Stimulated activated CD8-positive, alpha-beta memory T cell treated with anti-CD3 and anti-CD28 coated beads, Interleukin-7, amount 100 ng/mL, for 1 hour (primary cell): ENCODE measurements at places on chromosomes 7 and 10.
A peak's percentile ranks its signal among the peaks of the same experiment; 100 is the strongest.

GRCh38 chr7:157622000-157622399, 285.2 kb downstream of the DNAJB6 start:
- no peak for DNase-seq

GRCh38 chr7:12970626-12971025, 283.2 kb downstream of the ARL4A start:
- DNase-seq, result no peak

- no peak for DNase-seq
These were observed 169.0 kb downstream of the MAD1L1 start for GRCh38 chr7:2063563-2064260.

GRCh38 chr10:11035301-11035991, 17.8 kb downstream of the CELF2 start:
- DNase-seq, result no peak

DNA sequence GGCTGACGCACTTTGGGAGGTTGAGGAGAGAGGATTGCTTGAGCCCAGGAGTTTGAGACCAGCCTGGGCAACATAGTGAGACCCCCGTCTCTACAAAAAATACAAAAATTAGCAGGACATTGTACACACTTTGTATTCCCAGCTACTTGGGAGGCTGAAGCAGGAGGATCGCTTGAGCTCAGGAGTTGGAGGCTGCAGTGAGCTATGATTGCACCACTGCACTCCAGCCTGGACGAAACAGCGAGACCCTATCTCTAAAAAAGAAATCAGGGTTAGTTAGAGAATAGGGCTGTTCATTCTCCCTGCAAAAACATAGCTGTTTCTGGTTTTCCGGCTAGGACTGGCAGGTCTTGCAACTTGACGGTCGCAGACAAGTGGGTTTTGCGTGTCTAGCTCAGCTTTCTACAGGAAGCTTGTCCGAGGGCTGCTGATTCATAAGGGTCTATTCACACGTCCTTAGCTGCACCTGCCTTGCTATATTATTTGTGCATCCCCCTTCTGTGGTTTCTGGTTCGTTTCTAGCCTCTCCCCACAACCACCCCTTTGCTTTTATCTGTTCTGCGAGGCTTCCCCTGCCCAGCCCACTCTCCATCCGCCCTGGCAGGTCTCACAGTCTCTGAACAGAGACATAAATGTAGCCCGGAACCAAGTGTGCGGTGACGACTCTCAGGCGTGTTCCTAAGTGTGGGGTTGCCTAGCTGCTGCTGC, 10.7 kb downstream of the AMZ1 start:
- DNase-seq, result peak; percentile 44

DNA sequence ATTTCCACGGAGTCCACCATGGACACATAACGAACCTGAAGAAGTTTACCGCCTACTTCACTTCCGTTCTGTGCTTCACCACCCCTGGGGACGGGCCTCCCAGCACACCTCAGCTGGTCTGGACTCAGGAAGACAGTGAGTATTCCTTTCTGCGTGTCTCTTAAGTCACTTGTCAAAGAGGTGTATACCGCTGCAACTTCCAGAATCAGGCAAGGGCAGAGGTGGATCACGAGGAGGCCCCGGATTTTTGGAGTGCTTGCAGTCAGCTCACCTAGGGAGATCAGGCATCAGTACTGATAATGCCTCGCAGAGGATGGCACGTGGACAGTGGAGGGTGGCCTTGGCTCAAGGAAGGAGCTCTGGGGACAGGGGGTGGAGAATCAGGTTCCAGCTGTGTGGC, 630.4 kb upstream of the FOXK1 start:
- no peak for DNase-seq

DNA sequence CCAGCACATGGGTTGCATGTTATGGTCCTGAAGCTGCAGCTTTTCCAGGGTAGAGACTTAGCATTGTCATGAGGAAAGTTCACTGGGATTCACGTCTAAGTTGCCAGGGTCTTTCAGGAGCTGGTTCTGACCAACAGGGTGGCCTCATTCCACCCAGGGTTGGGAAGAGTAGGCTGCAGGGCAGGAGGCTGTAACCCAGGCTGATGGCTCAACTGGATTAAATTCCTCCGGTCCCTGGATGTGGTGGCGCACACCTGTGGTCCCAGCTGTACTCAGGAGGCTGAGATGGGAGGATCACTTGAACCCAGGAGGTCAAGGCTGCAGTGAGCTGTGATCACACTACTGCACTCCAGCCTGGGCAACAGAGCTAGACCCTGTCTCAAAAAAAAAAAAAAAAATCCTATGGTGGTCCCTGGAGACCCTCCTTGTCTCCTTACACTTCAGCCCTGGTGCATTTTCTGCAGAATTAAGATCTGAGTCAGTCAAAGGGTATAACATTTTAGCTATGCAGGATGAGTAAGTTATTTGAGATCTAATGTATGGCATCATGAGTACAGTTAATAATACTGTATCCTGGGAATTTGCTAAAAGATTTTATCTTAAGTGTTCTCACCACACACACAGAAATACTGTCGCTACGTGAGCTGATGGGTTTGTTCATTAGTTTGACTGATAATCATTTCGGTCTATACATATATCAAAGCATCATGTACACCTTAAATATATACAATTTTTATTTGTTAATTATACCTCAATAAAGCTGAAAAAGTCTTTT, 44.0 kb downstream of the ASB13 start:
- no peak for DNase-seq

DNA sequence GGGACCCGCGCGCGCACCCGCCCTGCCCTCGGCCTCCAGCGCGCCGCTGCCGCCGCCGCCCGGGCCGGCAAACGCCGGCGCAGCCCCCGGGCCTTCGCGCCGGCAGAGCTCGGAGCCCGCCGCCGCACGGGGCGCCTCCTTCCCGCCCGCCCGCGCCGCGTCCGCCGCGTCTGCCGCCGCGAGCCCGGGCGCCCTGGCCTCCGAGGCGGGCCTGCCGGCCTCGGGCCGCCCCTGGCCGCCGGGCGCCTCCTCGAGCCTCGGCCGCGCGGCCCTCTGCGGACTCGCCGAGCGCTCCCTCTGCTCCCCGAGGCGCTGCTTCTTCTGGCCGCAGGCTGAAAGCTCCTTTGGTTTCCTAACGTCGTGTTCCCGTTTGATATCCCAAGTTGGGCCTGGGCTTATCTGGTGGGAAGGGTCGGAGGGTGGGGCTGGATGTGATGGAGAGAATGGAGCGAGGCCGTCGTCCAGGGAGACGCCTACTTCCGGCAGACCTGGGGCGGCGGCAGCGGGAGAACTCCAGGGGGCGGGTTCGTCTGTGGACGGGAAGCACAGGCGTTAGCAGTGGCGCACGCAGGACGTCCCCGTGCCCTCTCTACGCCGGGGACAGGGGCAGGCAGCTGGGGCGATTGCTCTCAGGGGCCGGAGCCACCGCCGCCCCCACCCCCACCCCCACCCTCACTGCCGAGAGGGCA, 221.0 kb downstream of the PHTF2 start:
- peak; percentile 14 for DNase-seq

- DNase-seq, result no peak
These were observed 1134.0 kb downstream of the XPNPEP1 start for GRCh38 chr10:108789336-108789735.

DNA sequence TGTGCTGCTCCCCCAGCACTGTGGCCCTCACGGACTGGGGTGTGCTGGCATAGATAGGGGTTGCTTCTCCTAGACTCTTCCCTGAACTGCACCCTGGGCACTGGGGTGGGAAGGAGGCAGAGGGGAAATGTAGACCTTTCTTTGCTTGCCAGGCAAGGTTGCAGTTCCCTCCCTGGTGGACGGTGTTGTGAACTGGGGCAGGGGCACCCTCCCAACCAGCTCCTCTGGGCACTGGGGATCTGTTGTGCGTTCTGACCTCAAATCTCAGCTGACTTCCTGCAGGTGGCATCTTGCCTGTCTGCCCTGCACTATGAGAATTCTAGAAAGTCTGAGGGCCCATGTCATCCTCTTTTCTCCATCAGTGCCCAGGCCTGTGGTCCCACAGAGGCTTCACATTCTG, 53.9 kb downstream of the ARHGAP22 start:
- DNase-seq, result no peak

DNA sequence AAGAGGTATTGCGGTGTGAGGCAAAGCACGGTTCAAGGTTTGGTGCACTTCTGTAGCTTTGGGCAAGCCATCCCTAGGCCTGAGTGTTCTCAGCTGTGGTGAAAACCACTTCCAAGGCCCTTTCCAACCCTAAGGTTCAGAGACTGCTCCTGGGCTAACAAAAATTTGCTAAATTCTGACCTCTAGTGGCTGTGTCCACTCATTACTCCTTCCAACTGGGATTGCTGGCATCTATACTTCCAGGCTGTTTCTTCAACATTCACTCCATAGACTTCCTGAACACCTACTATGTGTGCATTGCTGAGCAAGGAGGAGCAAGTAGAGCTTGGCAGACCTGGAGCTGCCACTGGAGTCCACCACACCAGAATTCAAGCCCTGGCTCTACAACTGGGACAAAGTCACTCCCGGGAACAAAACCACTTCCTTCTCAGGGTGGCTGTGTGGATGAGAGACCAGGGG, 29.3 kb upstream of the SH3PXD2A start:
- no peak for DNase-seq

GRCh38 chr7:99027241-99027640, 116.7 kb downstream of the SMURF1 start:
- DNase-seq, result no peak

DNA sequence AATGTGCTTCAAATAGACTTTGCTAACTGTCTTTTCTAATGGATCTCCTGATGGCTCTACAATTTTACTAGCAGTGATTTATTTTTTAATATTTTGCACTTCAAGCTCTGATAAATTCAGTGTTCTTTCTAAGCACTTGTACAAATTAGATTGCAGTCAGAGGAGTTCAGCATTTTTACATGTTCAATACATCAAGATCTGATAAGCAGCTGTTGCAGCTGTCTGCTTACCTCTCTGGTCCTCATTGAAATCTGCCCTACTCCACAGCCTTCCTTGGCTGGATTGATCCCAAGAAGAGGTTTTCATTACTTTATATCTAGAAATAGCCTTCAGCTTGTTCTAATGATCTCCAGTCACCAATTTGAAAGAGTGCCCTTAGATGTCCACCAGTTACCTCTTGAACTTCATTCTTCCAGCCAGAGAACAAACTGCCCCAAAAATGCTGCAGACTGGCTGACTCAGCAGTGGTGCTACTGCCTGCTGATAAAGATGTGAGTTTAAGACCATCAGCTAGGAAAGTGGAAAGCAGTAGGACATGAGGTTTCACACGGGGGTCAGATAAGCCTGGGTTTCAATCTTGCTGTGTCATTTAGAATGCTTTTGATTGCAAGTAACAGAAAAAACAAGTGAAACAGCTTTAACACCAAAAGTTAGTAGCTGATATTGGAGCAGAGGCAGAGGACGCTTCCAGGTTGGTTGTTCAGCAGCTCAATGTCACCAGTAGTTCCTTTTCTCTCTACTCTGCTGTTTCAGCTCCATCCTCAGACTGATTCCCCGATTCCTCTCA, 350.9 kb upstream of the NPVF start:
- DNase-seq, result no peak

- no peak for DNase-seq
These were observed 64.4 kb upstream of the CSTF2T start for GRCh38 chr10:51763746-51764145.

- DNase-seq, result no peak
These were observed 17.0 kb downstream of the CUBN start for GRCh38 chr10:17112566-17112965.

DNA sequence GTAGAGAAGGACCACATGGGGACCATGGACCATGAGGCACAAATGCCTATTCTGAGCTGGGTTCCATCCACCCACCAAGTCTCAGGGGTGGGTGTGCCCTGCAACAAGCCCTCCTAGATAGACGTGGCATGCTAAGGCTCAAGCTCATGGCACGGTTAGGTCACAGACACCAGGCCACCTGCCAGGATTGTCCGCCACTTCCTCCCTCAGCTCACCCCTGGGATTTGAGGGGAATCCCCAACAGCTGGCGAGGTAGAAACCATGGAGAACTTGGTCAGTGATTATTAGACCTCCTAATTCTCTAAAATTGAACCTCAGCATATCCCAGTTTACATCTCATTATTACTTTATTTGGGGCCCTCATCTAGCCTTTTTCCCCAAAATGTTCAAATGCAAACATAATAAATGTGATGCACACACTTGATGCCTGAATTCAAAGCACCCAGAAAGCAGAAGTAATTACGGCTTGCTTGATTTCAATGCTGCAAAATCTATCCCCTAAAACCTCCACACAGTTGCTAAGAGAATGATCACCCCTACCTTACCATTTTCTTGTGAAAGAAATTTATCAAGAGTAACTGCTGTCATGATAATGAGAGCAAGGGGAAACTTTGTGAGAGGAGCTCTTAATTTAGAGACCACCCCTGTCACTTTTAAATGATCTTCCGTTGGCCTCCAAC, 366.6 kb upstream of the PFKP start:
- DNase-seq, result no peak

- DNase-seq, result no peak
These were observed 3.5 kb downstream of the EGFR start for GRCh38 chr7:55022002-55022985.

- DNase-seq, result no peak
These were observed 54.0 kb downstream of the LAMB4 start for GRCh38 chr7:108076156-108076555.

GRCh38 chr10:61130366-61130765, 186.4 kb upstream of the RHOBTB1 start:
- DNase-seq, result no peak
